Effector CD4-positive, alpha-beta T cell (primary cell): ENCODE measurements at places on chromosomes 4 and X.

DNA sequence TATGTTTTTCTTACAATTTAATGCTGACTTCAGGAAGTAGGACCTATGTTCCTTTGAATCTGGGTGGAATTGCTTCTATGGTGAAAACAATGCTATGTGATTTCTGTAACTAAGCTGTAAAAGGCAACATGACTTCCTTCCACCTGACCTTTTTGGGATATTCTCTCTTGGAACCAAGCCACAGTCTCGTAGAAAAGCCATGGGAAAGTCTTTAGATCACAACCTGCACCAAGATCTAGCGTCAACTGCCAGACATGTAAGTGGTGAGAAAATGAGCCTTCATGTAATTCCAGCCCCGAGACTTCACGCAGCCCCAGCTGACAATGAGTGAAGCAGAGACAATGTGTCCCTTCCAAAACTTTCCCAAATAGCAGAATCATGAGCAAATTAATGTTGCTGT lies 297.0 kb upstream of the DCAF8L1 start:
- DNase-seq = no peak

- DNase-seq = no peak
Measured at GRCh38 chr4:123113155-123113554, 190.8 kb upstream of the NUDT6 start.

- no peak for DNase-seq
Measured at GRCh38 chrX:56026815-56027214, 205.3 kb upstream of the KLF8 start.

GRCh38 chr4:24470666-24471485 lies 113.5 kb downstream of the DHX15 start:
- no peak for DNase-seq

GRCh38 chr4:143241892-143242291 lies 57.2 kb downstream of the USP38 start:
- no peak for DNase-seq

GRCh38 chrX:43644124-43644701 lies 11.9 kb upstream of the MAOA start:
- DNase-seq = no peak

DNA sequence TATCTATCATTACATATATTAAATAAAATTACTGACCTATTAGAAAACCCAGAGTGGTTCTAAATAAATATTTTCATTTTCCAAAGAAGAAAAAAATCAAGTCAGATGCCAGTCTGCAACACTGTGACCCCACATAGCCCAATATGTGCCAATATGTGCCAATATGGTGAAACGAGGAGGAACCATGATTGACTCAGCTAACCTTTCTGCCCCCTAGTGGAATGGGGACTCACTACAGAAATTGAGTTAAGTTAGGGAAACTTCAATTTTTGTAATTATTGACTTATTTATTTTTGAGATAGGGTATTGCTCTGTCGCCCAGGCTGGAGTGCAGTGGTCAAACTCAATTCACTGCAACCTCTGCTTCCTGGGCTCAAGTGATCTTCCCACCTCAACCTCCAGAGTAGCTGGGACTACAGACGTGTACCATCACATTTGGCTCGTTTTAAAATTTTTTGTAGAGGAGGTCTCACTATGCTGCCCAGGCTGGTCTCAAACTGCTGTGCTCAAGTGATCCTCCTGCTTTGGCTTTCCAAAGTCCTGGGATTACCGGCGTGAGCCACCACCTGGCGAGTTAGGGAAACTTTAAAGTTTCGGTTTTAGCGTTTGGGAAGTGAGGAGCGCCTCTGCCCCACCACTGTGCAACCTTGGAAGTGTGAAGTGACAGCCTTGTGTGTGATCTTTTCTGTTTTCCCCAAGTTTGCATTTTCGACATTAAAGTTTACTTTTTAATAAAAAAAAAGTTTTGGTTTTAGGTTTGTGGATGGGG lies 116.8 kb upstream of the SHISA3 start:
- DNase-seq = no peak

DNA sequence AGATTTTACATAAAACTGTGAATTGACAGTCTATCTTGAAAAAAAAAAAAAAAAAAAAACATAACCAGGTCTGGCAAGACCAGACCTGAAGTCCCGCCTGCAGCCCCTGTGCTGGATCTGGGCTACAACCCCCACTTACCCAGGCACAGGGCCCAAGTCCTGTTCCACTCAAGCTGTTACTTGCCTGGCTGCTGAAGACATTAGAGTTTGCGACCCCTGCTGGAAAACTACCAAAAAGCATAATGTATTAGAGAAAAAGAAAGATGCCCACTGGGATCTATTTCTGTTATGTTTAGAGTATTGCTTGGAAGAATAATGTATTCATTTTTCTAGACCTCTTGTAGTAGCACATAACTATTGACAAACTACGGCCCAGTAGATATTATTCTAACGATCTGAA lies 4.7 kb downstream of the HS3ST1 start:
- DNase-seq = peak; percentile 10

DNA sequence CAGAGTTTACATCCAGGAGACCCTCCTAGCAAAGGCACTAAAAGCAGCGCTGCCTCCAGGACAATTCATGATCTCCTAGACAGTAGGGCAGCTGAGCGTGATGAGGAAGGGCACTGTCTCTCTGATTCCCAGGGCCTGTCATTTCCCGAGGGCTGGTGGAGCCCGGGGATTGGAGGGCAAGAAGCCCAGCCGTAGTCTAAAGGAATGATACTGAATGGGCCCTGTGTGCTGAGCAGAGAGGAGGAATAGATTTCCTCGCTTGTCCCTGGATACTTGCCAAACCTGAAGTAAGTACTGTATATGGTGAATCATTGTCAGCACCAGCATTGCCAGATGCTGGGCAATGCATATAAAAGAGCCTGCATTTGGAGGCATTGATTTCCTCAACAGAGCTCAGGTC lies 88.0 kb upstream of the SLITRK2 start:
- no peak for DNase-seq

DNA sequence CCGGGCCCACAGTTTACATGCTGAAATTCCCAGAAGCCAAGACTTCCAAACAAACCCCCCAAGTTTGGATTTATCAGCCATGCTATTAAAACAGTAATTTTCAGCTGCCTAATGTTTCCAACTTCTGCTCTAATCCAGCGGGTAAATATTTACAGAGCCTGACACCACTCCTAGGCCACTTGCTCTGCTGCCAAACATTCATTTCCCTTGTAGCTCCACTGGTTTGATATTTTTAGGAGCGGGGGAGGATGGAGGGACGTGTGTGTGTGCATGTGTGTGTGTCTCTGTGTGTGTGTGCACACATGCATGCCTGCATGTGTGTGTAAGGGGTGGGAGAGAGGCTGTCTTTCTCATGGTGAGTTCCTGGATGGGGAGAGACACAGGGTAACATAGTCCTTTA lies 115.7 kb upstream of the PJA1 start:
- DNase-seq = no peak
